NCI-H2029 treated with DMSO at 0.1 percent for 48 hours (cell line): ENCODE measurements at places on chromosomes 7 and 10.

DNA sequence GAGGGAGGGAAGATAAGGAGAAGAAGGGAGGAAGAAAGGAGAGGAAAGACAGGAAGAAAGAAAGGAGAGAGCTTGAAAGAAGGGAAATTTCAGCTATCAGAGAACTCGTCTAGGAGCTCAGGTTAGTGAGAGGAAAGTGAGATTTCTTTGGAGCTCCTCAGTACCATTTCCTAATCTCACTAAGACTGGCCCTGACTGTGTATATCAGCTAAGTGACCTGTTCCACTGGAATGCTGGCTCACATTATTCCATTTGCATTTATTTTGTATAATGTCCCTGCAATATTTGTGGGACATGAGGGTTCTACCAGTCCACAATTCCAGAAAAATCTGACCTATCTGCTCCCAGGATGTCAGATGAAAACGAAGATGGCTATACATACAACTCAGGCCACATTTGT is 114.7 kb upstream of the CELF2 start:
- no peak for DNase-seq

DNA sequence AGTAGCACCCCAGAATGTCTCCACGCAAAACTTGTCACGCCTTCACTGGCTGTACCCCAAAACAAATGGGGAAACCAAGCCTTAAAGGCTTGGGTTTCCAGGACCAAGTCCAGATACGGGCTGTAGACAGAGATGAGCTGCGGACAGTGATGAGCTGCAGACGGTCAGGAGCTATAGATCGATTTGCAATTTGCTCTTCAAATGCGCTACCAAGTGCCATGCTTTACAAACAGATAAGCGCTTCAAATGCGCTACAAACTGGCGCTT is 658 bp upstream of the SGCE start:
- DNase-seq, result no peak

- no peak for DNase-seq
Observed at GRCh38 chr10:130998642-130999041, 312.9 kb downstream of the TCERG1L start.

GRCh38 chr7:100401811-100402210 is 26.7 kb downstream of the ZCWPW1 start:
- DNase-seq, result no peak
